ENCODE measurements at places on chromosomes 5 and 9.

DNA sequence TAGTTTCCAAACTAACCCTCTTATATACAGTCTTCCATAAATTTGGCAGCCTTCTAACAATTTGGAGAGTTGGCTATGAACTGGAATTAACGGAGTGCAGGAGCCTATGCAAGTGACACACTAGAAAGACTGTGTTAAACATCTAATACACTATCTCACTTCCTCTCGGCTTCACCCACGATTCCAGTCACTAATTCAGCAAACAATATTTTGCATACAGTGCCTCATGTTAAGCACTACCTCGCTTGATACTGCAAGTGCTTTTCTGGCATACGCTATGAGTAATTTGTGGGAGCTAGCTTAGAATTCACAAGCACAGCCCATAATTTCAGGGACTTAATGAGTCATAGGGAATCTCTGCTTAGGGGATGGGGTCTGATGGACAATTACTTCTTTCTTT lies 102.5 kb downstream of the ST8SIA4 start:
- no peak for DNase-seq

GRCh38 chr5:57779383-57780223 lies 297.0 kb upstream of the ACTBL2 start:
- DNase-seq: no peak

- no peak for DNase-seq
These were observed 128.3 kb downstream of the SLF1 start for GRCh38 chr5:94746731-94747124.

DNA sequence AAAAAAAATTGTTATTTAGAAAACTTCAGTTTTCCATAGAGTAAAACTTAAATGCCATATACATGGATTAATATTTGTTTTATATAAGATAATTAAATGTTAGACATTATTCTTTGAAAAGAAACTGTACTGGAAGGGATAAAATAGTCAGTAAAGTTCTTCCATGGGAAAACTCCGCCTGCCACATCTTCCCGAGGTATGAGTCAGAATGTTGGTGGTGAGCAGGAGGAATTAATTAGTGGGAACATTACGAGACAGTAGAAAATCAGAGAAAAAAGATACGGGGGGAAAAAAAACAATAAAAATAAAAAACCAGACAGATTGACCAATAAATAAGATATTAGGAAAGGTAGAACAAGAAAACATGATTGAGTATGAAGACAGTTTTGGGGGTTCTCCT lies 930.3 kb upstream of the C9orf72 start:
- DNase-seq: no peak

DNA sequence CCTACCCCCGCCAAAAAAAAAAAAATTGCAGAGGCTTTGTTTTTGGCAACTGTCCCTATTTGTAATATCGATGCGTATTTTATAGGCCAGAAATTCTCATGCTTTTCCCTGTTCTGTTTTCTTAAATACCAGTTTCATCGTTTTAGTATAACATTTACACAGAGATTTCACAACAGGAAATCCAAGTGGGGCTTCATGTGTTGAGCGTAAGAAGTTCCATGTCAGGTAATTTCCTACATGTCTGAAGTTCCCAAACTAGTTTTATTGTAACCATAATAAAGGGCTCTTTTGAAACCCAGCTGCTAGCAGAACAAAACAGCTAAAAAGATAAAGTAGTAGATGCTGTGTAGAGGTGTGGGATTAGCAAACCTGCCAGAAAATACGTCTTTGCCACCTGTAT lies 4.2 kb downstream of the SMC5 start:
- DNase-seq: no peak

- DNase-seq: no peak
These were observed 3.7 kb downstream of the ANXA1 start for GRCh38 chr9:73155377-73155776.

GRCh38 chr5:149367972-149368645 lies 10.3 kb downstream of the PCYOX1L start:
- DNase-seq: no peak

GRCh38 chr9:109468927-109469326 lies 29.2 kb downstream of the PTPN3 start:
- DNase-seq: no peak

GRCh38 chr9:21974722-21975409 lies 19.3 kb downstream of the CDKN2A start:
- DNase-seq: peak; percentile 23

DNA sequence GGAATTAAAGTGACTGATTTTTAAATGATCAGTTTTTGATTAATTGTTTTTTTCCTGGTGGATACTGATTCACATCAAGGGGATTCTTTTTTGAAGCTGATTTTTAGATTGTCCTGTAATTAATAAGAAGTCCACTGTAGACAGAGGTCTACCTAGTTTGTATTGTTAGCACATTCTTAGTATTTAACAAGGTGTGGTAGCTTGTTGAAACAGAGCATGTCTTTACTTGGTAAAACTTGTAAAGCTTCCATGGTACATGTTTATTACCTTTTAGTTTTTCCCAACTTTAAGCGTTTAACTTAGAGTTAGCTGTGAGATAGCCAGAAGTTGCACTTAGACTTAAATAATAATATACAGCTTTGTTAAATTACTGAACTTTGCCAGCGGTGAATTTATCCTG lies 1.5 kb downstream of the BTF3 start:
- no peak for DNase-seq

DNA sequence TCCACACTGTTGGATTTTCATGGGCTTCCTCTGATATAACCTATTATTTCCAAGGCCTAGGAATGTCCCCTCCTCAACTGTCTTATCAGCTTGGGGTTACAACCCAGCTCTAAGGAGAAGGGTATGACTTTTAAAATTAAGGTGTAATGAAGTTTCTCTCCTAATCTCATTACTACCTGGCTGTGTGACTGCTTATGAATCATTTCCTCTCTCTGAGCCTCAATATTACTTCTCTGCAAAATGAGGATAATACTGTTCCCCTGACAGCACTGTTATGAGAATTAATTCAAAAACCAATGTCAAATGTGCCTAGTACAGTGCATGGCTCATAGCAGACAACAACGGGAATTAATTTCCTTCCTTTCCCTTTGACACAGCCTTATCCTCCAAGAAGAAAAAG lies 118.9 kb downstream of the NR6A1 start:
- DNase-seq: no peak

DNA sequence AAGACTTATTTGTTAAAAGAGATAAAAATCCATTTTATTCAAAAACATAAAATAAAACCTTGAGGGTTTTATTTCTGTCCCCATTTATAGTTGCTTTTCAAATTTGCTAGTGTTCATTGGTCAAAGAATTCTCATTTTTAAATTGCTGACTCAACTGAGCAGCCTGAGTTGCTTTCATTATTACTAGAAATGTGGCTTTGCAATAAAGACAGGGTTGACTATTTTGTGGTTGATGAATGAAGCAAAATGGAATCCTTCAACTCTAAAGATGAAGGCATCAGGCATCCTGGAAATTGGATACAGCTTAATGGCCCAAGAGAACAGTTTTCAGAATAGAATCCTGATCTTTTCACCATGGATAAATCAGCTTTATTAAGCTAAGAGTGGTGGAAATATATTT lies 23.9 kb upstream of the PPP3R2 start:
- DNase-seq: no peak

- DNase-seq: no peak
These were observed 83.1 kb downstream of the COL27A1 start for GRCh38 chr9:114238472-114238871.

DNA sequence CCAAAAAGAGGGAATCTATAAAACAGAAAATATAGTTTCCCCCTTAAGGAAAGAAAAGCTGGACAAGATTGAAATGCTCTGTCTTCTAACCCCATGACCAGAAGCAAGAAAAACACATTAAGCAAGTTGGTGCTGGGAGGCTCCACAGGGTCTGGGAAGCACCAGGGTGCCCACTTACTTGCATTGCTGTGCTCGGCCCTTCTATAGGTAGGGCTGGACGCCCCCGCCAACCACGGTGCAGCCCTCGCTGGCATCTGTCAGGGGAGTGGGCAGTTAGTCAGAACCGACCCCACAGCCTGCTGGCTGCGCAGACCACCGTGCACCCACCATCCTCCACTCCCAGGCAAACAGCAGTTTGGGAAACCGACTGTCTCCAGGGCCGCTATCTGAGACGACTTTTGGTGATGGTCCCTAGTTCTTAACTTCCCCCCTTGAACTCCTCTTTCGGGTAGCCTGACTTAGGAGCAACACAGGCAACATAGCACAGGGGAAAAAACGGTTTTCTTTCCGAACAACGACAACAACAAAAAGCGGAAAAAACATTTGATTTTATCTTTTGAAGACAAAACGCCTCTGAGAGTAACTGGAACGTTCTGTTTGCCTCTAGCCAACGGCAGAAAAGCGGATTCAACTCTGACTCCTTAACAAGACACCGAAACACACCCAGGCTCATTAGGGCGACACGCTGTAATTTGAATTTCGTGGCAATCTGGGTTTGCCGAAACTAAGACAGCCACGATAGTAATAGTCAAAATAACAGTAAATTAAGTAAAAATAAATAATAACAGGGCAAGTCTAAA lies 3.9 kb downstream of the IRX2 start:
- DNase-seq: no peak

- peak; percentile 53 for DNase-seq
These were observed 26.0 kb upstream of the SEMA4D start for GRCh38 chr9:89523948-89524347.

DNA sequence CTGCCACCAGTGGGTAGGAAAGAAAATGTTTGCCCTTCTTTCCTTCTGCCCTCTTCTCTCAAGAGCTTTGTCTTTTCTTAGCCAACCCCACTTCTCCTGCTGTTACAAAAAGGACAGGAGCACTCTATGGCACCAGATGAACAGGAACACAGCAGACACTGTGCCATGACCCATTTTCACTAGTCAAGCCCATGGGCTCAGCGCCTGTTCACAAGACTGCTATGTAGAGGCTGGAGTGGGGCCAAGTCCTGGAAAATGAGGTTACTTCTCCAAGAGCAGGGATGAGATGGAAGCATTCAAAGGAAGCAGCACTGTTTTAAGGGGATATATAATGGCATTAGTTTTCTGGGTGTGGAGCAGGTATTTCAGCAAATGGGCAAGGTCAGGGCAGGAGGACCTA lies 46.8 kb upstream of the GRAMD2B start:
- no peak for DNase-seq

GRCh38 chr9:125663127-125663526 lies 43.9 kb downstream of the MAPKAP1 start:
- DNase-seq: no peak

DNA sequence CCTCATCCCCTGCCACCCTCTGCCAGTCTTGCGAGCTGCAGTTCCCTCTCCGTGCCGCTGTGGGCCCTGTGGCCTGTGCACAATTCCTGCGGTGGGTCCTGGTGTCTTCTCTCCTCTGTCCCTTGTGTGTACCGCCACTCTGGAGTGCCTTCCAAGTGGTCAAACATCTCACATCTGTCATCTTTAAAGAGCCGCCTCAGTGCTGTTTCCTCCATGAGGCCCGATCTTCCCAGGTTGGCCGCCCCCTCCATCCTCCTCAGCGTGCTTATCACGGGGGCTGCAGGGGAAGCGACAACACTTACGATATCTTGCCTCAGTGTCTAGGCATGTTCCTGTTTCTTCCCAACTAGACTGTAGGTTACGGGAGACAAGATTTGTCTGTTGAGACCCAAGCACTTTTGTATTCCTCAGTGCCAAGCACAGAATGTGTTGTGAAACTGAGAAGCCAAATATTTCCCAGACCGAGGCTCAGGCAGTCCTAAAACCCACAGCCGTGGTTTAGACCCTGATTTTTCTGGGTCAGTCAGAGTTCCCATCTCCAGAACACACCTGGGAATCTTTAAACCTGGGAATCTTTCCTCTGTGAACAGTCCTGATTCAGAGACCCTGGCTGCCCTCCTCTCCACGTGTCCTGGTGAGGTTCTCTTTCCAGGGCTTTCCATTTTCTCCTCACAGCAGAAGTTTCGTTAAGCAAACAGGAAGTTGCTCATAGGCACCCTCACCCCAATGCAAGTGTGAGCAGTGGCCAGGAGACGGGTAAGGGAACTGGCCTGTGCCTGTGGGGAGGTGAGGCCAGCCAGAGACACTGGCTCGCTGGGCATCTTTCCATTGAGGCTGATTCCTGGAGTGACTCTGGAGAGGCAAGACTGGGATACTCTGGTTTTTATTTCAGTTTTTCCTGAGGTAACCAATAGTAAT lies 28.8 kb downstream of the SLC46A2 start:
- no peak for DNase-seq

GRCh38 chr5:66440202-66440680 lies 156.0 kb upstream of the MAST4 start:
- DNase-seq: no peak

GRCh38 chr9:92425474-92425873 lies 1.2 kb upstream of the OMD start:
- DNase-seq: no peak

GRCh38 chr5:171188016-171188415 lies 121.0 kb upstream of the TLX3 start:
- no peak for DNase-seq

- DNase-seq: no peak
These were observed 11.2 kb downstream of the POC5 start for GRCh38 chr5:75706016-75706415.

DNA sequence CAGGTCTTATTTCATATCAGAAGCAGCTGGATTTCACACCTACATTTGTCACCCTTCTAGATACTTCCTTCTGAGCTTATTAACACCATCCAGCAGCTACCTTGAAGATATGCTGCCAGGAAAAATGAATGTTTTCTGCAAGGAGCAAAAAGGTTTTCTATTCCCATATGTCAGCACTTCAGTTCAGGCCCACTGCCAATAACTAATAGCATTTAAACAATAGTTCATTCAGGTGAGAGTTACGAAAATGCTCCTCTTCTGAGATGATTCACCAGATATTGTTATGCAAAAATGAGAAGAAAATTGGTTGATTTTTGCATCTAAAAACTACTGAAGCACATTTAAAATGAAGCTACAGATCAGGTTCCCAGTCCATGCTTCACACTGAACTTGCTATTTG lies 56.4 kb upstream of the ISL1 start:
- DNase-seq: no peak

- no peak for DNase-seq
These were observed 511 bp upstream of the WDR41 start for GRCh38 chr5:77492653-77493000.

- DNase-seq: no peak
These were observed 503 bp upstream of the GDNF start for GRCh38 chr5:37840053-37841034.

DNA sequence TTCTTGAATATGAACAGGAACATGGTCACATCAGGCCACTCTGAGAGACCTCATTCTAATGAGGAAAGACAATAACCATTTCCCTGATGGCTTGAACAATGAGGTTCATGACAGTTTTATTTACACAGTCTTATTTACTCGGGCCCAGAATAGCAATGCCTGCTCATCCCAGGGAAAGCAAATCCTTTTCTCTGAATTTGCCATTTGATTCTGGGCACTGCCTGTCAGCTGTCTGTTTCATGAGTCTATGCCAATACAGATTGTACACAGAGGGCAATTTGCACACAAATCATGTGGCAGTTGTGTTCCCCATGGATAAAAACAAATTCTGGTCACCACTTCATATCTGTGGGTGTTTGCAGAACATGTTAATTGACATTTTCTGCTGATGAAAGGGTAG lies 492.5 kb downstream of the ACTL7B start:
- DNase-seq: no peak
